ENCODE measurements at places on chromosomes 2 and 18.

DNA sequence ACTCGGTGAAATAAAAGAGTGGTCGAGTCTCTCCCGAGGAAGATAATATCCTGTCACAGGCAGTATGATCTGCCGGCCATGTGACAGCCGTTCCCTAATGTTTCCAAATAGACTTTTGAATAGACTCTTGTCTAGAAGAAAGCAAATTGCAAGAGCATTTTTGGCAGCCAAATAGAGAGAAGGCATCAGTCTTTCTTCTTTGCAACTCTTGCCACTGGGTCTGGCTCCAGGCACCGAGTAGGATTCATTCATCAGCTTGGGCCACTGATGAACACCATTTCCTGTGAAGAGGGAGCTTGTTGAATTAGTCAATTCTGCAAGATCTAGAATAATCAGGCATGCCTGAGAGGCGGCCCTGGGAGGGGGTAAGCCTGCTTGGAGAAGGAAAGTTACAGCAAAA, 165.6 kb downstream of the KLHL29 start:
- DNase-seq: no peak

DNA sequence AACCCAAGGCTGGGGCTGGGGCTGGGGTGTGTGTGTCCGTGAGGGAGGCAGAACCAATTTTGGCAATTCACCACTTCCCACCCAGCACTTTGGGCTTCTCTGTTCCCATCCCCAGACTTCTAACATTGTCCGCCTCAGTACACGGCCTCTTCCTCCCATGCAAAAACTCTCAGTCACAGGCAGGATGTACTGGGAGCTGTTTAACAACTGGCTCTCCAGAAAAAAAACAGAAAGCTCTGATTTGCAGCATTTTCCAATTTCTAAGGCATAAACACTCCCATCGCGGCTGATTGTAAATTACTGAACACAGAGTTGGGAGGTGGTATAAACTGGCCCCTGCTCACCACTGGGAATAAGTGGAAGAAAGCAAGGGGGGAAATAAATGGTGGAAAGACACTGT, 73.1 kb upstream of the MAP4K3 start:
- no peak for DNase-seq

- DNase-seq: no peak
These were observed 146.3 kb downstream of the RTN4 start for GRCh38 chr2:54903736-54904554.

DNA sequence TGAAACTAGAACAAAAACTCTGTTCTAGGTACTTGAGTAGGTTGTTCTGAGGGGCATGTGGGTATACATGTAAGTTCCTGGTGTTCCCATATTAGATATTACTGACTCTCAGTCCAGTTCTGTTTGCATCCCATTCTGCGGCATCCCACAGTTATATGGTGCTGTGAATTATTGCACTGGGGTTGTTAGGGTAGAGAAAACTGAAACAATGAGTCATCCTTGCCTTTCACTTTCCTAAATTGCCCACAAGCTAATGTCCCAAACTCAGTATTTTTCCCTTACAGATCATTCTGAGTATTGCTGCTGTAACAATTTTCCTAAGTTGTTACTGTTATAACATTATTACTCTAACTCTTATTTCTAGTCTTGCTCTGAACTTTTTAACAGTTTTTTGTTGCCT, 3.0 kb downstream of the WDR75 start:
- DNase-seq: no peak

- DNase-seq: no peak
These were observed 196.5 kb upstream of the THUMPD2 start for GRCh38 chr2:39975476-39976020.

Measured in mesenteric fat pad (tissue), 1 donor.